Mesothelial cell of epicardium (in vitro differentiated cells): ENCODE measurements at places on chromosomes 5 and 9. TPM values are rescaled to one million over a fixed set of nuclear protein-coding genes. Genes with fewer than 3 reads are reported as not detected.

The SPATA31E1 gene
- 0.09 TPM in 1 of 3 replicates, not detected in the others for total RNA-seq

The ARL14EPL gene
- 0.25 TPM in 1 of 3 replicates, not detected in the others for total RNA-seq

The ZDHHC11B gene
- total RNA-seq = 0.69 to 0.90 TPM (median 0.74 TPM) in 3 replicates

The BTNL9 gene
- 0.18 TPM in 1 of 3 replicates, not detected in the others for total RNA-seq

The TRPM6 gene
- total RNA-seq = 0.07 to 0.18 TPM (median 0.18 TPM) in 3 replicates

The ANKRD31 gene
- 1.1 to 1.4 TPM (median 1.3 TPM) in 3 replicates for total RNA-seq

DNA sequence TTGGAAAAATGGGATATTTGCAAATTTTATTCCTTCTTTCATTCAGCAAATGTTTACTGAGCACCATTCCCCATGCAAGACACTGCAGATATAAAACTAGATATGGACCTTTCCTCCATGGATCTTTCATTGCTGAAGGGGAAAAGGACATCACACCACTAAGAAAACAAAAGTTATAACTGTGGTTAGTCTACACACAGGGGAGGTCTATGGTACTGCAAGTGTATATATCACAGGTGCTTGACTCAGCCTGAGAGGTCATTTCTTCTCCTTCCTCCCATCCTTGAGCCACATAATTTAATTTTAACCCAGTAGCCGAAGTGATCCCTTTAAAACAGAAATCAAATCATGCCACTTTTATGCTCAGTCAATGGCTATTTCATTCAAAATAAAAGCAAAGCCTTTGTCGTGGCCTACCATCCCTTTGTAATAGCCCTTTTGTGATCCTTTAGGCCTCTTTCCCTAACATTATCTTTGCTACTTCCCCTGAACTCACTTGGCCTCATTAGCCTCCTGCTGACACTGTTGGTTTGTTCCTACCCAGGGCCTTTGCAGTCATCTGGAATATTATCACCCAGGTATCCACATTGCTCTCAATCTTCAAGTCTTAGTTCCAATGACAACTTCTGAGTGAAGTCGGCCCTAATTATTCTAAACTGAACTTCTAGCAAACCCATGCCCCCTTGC, 213.2 kb downstream of the GABRB2 start:
- no peak for DNase-seq
- H3K27ac ChIP-seq = no peak overlapping the region
- no peak overlapping the region for H3K4me3 ChIP-seq
- H3K27me3 ChIP-seq = no peaks in the 10 kb centered on the region

DNA sequence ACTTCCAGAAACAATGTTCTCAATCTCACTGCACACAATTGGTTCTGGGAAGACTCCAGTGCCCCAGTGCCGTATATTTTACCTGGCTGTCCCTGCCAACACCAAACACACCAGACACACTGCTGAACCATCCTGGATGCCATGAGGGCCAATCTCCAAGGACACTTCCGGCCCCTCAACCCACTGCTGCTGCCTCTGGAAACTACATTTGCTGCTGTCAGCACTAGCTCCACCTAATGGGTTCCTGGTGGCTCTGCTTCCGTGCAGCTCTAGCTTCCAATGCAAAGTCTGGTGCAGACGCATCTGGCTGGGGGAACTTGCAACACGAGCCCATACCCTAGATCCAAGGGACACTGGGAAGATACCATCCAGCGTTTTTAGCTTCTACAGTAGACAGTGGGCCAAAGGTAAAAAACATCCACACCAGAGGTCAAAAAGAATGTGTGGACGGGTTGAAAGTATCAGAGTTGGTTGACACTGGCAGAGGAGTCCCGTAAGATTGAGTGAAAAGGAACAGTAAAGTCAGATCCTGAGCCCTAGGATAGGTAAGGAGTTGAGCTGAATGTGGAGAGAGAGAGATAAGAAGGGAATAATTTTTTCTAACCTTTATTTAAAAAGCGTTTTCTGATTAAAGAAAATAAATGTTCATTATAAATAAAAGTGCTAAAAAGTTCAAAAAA, 99.7 kb upstream of the KIF2A start:
- peaks cover 12% of the 10 kb centered on the region for H3K27me3 ChIP-seq
- DNase-seq = no peak
- no peak overlapping the region for H3K4me3 ChIP-seq
- no peak overlapping the region for H3K27ac ChIP-seq

GRCh38 chr9:110329639-110330230, 7.9 kb downstream of the TXNDC8 start:
- no peaks in the 10 kb centered on the region for H3K27me3 ChIP-seq
- H3K4me3 ChIP-seq = no peak overlapping the region
- H3K4me1 ChIP-seq = peaks cover 5% of the 10 kb centered on the region
- no peaks in the 10 kb centered on the region for H3K36me3 ChIP-seq
- no peak overlapping the region for H3K27ac ChIP-seq

DNA sequence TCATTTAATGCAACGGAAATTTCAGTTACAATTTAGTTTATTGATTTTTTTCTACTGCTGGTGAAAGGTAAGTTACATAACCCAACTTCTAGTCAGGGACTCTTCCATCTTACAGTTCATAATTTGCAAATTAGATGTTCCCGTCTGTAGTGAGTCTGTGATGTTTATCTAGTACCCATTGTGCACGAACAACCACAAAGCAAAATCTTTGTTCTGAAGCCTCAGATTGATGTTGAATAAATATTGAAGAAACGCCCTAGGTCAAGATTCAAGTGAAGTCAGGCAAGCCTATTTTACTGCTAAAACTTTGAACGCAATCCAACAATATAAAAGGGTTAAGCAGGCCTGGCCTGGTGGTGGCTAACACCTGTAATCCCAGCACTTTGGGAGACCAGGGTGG, 43.1 kb downstream of the BASP1 start:
- H3K27ac ChIP-seq = no peak overlapping the region
- H3K36me3 ChIP-seq = peaks cover 51% of the 10 kb centered on the region
- no peaks in the 10 kb centered on the region for H3K27me3 ChIP-seq
- no peak overlapping the region for H3K4me3 ChIP-seq

DNA sequence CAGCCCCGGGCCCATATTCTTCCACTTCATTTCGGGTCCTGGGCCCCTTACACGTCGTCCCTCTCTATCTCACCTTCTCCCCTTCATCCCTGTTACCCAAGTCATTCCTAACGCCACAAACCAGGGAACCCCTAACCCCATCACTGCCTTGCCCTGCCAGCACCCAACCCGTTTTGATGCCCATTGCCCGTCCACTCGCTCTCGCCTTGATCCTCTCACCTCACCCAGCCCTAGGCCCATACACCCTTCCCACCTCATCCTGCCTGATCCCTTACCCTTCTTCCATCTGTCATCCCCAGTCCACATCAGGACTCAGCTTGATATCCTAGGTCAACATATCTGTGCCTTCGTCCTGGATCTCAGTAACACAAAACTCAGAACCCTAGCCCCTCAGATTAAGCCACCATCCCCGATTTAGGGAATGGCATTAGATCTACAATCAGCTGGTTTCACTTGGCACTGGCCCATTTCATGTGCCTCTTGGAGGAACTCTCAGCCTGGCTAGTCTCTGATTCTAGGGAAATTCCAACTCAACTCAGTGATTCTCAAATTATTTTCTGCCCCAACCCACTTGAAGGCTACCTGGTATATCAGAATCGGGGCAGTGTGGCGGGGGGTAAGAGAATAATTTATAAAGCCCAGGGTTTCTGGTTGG, 489 bp downstream of the CHMP5 start:
- H3K27ac ChIP-seq = peak overlapping the region; percentile 93
- peaks cover 19% of the 10 kb centered on the region for H3K36me3 ChIP-seq
- H3K4me1 ChIP-seq = peaks cover 27% of the 10 kb centered on the region
- no peak for DNase-seq

- peaks cover 15% of the 10 kb centered on the region for H3K36me3 ChIP-seq
- no peaks in the 10 kb centered on the region for H3K27me3 ChIP-seq
- DNase-seq = no peak
- H3K4me3 ChIP-seq = no peak overlapping the region
- peaks cover 4% of the 10 kb centered on the region for H3K4me1 ChIP-seq
Observed at GRCh38 chr5:78550891-78551290, 97.7 kb downstream of the LHFPL2 start.

- H3K27ac ChIP-seq = no peak overlapping the region
- no peaks in the 10 kb centered on the region for H3K27me3 ChIP-seq
- peaks cover 38% of the 10 kb centered on the region for H3K4me1 ChIP-seq
- H3K4me3 ChIP-seq = no peak overlapping the region
- no peaks in the 10 kb centered on the region for H3K36me3 ChIP-seq
Observed at GRCh38 chr5:102792705-102793104, 37.6 kb downstream of the PAM start.

DNA sequence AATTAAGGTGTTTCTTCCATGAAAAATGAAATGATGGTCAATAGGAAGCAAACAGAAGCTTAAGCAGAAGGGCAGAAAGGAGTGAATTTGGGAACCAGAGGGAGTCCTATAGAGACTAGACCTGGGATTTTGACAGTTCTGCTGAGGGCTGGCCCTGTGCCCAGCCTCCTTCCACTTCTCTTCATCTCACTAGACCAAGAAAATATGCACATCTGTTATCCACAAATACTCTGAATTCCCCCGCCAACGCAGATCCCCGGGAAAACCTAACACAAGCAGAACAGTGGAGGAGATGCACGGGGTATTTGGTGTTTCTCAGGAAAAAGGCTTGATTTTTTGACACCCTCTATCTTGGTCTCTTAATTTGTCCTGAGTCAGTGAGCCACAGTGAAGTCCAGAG, 22.7 kb downstream of the GRIA1 start:
- no peak overlapping the region for H3K4me3 ChIP-seq
- no peaks in the 10 kb centered on the region for H3K27me3 ChIP-seq
- DNase-seq = no peak
- H3K4me1 ChIP-seq = peaks cover 19% of the 10 kb centered on the region
- H3K36me3 ChIP-seq = no peaks in the 10 kb centered on the region

DNA sequence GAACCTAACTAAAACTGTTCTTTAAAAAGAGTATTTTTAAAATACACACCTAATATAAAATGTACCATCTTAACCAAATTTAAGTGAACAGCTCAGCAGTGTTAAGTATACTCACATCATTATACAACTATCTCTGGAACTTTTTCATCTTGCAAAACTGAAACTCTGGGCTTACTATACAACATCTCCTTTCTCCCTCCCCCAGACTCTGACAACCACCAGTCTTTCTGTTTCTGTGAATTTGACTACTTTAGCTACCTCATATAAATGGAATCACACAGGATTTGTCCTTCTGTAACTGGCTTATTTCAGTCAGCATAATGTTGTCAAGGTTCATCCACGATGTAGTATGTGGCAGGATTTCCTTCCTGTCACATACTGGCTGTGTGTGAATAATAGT, 93.5 kb downstream of the FOXD1 start:
- no peaks in the 10 kb centered on the region for H3K4me1 ChIP-seq
- H3K27ac ChIP-seq = no peak overlapping the region
- no peaks in the 10 kb centered on the region for H3K36me3 ChIP-seq
- no peak for DNase-seq
- H3K4me3 ChIP-seq = no peak overlapping the region

DNA sequence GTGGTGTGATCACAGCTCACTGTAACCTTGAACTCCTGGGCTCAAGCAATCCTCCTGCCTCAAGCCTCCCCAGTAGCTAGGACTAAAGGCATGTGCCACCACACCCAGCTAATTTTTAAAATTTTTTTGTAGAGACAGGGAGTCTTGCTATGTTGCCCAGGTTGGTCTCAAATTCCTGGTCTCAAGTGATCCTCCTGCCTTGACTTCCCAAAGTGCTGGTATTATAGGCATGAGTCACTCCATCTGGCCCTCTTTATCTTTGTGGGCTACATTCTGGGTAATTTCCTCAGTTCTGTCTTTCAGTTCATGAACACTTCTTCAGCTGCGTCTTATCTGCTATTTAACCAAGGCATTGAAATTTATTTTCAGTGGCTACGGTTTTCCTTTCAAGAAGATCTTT, 196.6 kb upstream of the IER5L start:
- DNase-seq = no peak
- no peaks in the 10 kb centered on the region for H3K27me3 ChIP-seq
- H3K36me3 ChIP-seq = peaks cover 4% of the 10 kb centered on the region
- H3K4me3 ChIP-seq = no peak overlapping the region
- peaks cover 3% of the 10 kb centered on the region for H3K4me1 ChIP-seq

DNA sequence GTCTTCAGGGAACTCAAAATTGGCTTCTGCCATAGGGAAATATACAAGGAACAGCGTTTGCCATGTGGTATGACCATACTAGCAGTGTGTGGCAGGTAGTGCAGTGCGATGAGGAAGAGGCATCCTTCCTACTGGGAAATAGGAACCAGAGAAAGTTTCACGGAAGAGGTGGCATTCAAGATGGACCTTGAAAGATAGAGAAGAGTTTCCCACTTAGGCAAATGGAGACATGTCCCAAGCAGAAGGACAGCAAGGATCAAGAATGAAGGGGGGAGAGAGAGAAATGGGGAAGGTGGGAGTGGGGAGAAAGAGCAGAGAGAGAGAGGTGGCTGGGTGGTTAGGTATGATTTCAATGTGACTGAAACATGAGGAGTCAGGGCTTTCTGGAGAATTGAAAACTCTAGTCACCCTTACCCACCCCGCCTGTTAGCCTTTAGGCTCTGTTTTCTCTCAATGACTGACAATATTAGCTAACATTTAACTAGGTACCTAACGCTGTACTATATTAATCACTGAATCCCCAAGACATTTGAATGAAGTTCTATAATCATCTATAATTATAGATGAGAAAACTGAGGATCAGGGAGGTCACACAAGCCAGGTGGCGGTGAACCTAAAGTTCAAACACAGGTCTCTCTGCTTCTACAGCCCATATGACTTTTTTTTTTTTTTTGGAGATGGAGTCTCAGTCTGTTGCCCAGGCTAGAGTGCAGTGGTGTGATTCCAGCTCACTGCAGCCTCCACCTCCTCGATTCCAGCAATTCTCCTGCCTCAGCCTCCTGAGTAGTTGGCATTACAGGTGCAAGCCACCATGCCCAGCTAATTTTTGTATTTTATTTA, 171.3 kb downstream of the NR3C1 start:
- H3K36me3 ChIP-seq = no peaks in the 10 kb centered on the region
- H3K27me3 ChIP-seq = no peaks in the 10 kb centered on the region
- no peak for DNase-seq
- no peak overlapping the region for H3K4me3 ChIP-seq

DNA sequence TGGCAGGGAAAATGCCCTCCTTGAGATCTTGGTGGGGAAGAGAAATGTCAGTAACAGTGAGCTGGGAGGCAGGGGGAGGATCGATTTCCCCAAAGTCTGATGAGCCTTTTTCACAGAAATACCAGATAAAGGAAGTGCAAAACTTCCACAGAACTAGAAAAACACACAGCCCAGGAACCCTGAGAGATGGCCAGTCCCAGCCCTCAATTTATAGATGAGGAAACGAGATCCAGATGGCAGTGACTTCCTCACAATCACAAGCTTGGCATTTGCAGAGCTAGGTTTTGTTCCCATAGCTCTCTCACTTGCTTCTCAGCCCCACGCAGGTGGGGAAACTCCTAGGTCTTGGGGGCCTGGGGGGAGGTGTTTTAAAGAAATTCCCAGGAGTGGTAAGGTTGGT, 3.8 kb upstream of the GGTA1 start:
- no peak overlapping the region for H3K27ac ChIP-seq
- H3K36me3 ChIP-seq = no peaks in the 10 kb centered on the region
- peaks cover 31% of the 10 kb centered on the region for H3K4me1 ChIP-seq
- H3K4me3 ChIP-seq = no peak overlapping the region
- peaks cover 67% of the 10 kb centered on the region for H3K27me3 ChIP-seq
